ENCODE measurements at places on chromosomes 3 and 15. TPM values are rescaled to one million over a fixed set of nuclear protein-coding genes. Genes with fewer than 3 reads are reported as not detected.
A peak's percentile ranks its signal among the peaks of the same experiment; 100 is the strongest.

The RAB6B gene
- 2.8 TPM for total RNA-seq

The PFN2 gene
- 137 TPM for total RNA-seq

- no peak for DNase-seq
Observed at GRCh38 chr3:195761567-195762248, 40.9 kb downstream of the MUC20 start.

The TIPIN gene
- 6.8 TPM for total RNA-seq

DNA sequence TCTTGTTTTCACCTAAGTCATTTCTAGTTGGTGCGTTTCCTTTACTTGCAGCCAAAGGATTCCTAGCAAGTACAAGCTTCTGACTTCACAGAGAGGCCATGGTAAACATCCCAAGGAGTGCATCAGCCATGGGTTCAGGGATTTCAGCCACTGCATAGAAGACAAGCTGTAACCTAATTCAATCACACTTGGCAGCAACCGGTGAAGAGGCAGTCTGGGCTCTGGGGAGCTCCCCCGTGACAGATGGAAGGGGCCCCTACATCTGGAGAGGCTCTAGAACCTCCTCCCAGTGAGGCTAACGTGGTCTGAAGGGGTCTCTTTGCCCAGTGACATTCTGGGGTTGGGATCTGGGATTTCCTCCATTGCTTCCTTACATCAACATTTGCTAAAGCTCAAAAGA is 8.4 kb upstream of the SNRPA1 start:
- DNase-seq = no peak

- DNase-seq = no peak
Observed at GRCh38 chr3:16150285-16150684, 24.2 kb upstream of the GALNT15 start.

GRCh38 chr3:82186017-82186416 is 424.6 kb upstream of the GBE1 start:
- no peak for DNase-seq

The TAGLN3 gene
- 5.7 TPM for total RNA-seq

GRCh38 chr15:65833501-65834205 is 35.6 kb upstream of the RAB11A start:
- no peak for DNase-seq

- no peak for DNase-seq
Observed at GRCh38 chr3:14570864-14571263, 30.7 kb upstream of the GRIP2 start.

GRCh38 chr3:25723802-25724201 is 59.1 kb upstream of the TOP2B start:
- no peak for DNase-seq

- DNase-seq = no peak
Observed at GRCh38 chr3:11507719-11508118, 136.0 kb downstream of the VGLL4 start.

- DNase-seq = peak; percentile 80
Observed at GRCh38 chr15:63250312-63250965, 27.0 kb upstream of the APH1B start.

The FGF12 gene
- 1.6 TPM for total RNA-seq

DNA sequence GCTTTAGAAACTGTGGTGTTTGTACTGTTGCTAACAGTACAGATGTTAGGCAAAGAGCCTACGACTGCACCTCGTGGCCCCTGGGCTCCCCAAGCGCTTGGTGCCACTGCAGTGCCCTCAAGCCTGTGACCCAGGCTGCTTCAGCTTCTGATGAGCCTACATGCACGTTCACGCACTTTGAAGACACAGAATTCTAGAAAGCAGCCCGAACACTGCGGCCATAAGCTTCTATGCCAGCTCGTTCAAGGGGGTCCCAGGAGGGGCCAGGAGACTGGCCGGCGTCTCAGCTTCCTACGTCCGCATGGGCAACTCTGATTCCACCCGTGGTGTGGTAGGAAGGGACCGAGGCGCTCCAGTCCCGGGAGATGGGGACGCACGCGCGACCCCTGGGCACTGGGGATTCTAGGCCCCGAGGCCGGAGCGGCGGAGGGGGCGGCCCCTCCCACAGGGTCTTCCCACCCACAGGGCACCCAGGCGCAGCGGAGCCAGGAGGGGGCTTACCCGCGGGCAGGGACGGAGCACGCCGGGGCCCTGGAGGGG is 653 bp downstream of the MYO5C start:
- no peak for DNase-seq

DNA sequence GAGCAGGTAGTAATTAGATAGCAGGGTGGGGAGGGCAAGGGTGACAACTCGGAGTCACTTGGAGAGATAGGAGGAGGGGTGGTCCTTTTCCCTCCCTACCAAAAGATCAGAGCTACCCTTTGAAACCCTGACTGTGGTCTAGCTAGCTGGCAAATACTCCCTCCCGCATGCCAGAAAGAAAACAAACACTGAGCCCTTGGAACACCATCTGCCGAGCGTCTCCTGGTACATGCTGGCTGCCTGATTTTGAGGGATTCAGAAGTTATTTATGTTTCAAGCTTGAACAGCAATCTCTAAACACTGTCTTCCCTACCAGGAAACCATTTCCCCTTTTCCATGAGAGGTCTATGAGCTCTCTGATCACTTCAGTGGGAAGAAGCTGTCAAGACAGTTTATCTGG is 291.6 kb upstream of the CFAP20DC start:
- no peak for DNase-seq

DNA sequence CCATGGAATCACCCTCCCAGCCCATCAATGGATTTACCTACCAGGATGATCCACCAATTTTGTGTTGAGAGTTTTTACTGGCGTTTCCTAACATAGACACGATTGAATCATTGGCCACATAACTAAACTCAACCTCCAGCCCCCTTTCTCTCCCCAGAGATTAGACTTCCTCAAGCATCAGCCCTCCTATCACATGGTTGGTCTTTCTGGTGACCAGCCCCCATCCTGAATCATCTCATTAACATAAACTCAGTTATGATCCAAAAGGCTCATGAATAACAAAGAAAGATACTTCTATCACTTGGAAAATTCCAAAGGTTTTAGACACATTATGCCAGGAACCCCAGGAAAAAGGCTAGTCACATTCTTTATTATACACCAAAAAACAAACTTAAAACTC is 21.2 kb downstream of the PRKAR2A start:
- no peak for DNase-seq

GRCh38 chr3:147423798-147424580 is 14.8 kb downstream of the ZIC1 start:
- DNase-seq = no peak

All from epithelial cell of proximal tubule (primary cell).